Dermis microvascular lymphatic vessel endothelial cell (primary cell): ENCODE measurements at places on chromosomes 1 and 21. TPM values are rescaled to one million over a fixed set of nuclear protein-coding genes. Genes with fewer than 3 reads are reported as not detected.

The FMO4 gene
- 0.51 and 0.63 TPM in 2 replicates for total RNA-seq

The F5 gene
- not detected in 2 replicates for total RNA-seq

The STYXL2 gene
- not detected in 2 replicates for total RNA-seq

The FCRLB gene
- total RNA-seq = 0.38 and 0.51 TPM in 2 replicates

The LINGO4 gene
- not detected in 2 replicates for total RNA-seq

The SPRR1B gene
- not detected in 2 replicates for total RNA-seq

The TNFAIP8L2 gene
- total RNA-seq = 0.13 TPM in 1 of 2 replicates, not detected in the other

The G0S2 gene
- 0.25 and 1.2 TPM in 2 replicates for total RNA-seq

The SPATA46 gene
- total RNA-seq = not detected in 2 replicates

The HORMAD1 gene
- not detected in 2 replicates for total RNA-seq

The ZSWIM5 gene
- 3.7 and 14.7 TPM in 2 replicates for total RNA-seq

The NBL1 gene
- 91.4 and 236 TPM in 2 replicates for total RNA-seq

The LIN28A gene
- total RNA-seq = not detected in 2 replicates

The LHX8 gene
- total RNA-seq = not detected in 2 replicates

The SLC2A5 gene
- 0.13 and 0.25 TPM in 2 replicates for total RNA-seq

The CCDC18 gene
- total RNA-seq = 3.7 and 5.9 TPM in 2 replicates
